CD4-positive, alpha-beta T cell treated with Interleukin-17A for 1 hour (primary cell): ENCODE measurements at places on chromosomes 6 and 20.

DNA sequence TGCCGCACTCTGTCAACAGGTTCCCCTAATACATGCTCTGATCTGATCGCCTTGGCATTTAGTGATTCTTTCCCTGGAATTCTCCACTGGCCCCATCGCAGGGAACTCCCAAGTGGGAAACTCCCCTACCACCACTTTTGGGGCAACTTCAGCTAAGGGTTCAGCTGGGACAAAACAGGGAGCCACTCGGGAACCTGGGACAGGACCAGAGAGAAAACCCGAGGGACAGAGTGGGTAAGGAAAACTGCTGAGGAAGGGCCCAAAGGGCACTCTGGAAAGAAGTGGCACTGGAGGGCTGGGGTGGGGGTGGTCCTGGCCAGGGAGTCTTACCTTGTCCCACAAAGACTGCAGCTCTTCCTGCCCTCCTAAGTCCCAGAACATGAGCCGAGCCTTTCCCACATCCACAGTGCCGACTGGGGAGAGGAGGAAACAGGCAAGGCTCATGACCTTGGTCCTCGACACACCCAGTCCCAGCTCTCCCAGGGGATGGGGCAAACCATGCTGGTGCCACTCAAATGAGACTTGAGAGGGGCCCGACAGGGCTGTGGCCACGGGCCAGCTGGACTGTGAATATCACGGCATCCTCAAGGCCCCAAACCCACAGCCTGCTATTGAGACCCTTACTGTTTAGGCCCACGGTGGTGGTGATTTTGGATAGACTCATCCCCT is 1.6 kb downstream of the ARFRP1 start:
- no peak for DNase-seq

DNA sequence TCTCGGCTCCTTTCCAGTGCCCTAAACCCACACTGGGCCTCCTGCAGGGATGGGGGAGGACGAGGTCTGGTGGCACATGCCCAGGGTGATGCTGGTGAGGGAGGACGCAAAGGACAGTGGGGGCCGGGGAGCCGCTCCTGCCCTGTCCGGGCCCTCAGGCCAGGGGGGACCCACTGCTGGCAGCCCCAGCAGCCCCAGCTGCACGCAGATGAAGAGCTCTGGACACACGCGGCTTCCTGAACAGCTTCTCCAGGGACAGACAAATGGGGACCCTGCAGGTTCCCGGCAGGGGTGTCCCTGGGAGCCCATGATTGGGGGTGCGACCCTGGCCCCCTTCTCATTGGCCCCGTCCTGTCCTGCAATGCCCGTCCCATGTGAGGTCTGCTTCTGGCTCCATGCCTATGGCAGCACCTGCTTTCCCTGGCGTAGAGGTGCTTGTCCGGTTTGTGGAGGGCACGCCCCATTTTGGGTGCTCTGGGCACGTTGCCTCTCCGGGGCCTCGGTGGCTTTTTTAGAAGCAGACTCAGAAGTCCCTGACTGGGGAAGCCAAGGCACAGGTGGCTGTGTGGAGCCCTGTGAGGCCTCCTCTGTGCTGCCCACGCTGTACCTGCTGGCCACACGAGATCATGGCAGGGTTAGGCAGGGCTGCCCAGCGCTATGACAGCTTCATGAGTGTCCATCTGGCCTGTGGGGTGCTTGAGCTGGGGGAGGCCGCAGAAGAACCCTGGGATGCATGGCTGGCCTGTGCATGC is 15.4 kb upstream of the TNFRSF6B start:
- DNase-seq: no peak

DNA sequence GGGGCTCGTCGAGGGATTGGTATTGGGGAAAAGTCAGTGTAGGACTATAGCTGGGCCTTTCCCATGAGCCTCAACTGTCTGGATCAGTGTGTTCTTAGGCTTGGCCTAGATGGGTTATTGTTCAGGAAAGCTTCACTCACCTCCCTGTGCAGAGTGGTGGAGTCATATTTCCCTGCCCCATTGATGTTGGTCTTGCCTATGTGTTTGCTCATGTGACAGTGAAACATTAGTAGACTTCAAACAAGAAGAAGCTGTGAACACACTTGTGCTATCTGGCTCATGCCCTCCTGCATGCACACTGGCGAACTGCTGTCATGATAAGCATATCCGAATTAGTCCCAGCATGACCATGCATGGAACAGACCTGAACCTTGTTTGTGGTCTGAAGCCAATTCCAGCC is 171.1 kb downstream of the DHX35 start:
- DNase-seq: no peak

GRCh38 chr6:25640446-25640845 is 11.6 kb upstream of the SCGN start:
- DNase-seq: no peak

- no peak for DNase-seq
Observed at GRCh38 chr6:31636698-31637596, 15.5 kb downstream of the BAG6 start.

GRCh38 chr6:39493174-39493573 is 170.7 kb upstream of the KCNK16 start:
- DNase-seq: no peak

- no peak for DNase-seq
Observed at GRCh38 chr20:10557685-10558084, 116.1 kb downstream of the JAG1 start.

GRCh38 chr20:62887152-62887859 is 25.7 kb upstream of the TCFL5 start:
- peak; percentile 54 for DNase-seq

GRCh38 chr20:62120990-62121775 is 1.1 kb upstream of the LSM14B start:
- no peak for DNase-seq

DNA sequence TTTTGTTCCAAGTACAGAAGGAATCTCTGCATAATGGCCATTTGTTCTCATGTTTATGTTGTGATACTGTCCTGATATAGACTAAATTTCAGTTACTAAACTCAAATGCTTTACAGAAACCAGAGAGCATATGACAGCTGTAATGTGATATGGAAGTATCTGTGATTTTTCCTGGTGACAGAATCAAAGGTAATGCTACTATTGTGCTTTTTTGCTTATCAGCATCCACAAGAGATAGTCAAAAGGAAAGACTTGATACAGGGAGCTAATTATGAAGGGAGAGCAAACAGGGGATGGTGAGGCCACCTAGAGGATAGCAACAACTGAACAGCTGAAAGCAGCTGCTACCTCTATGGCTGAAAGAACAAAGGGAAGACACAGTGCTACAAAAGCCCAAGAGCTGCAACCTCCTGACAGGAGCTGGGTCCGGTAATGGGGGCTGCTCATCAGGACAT is 181.4 kb downstream of the PHF3 start:
- no peak for DNase-seq

GRCh38 chr20:62448038-62448437 is 20.7 kb upstream of the RBBP8NL start:
- DNase-seq: no peak

GRCh38 chr6:61592238-61592637 is 693.8 kb downstream of the KHDRBS2 start:
- DNase-seq: no peak

- no peak for DNase-seq
Observed at GRCh38 chr20:50468378-50468798, 41.8 kb upstream of the PTPN1 start.

GRCh38 chr6:75065523-75065922 is 140.3 kb downstream of the COL12A1 start:
- DNase-seq: no peak
